ENCODE measurements at places on chromosomes 4 and X.

DNA sequence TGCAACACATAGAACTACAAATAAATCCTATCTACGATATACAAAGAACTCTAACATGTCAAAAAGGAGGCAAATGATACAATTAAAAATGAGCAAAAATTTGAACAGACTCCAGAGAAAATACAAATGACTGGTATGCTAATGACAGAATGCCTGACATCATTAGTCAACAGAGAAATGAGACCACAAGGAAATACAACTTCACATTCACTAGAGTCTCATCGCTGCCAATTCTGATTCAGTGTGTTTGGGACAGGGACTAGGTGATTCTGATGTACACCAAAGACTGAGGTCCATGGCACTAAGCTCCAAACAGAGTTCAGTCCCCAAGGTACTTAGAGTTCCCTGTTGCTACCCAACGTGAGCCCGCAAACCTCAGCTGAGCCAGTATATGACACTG is 23.4 kb downstream of the SLC2A9 start:
- no peak for DNase-seq

DNA sequence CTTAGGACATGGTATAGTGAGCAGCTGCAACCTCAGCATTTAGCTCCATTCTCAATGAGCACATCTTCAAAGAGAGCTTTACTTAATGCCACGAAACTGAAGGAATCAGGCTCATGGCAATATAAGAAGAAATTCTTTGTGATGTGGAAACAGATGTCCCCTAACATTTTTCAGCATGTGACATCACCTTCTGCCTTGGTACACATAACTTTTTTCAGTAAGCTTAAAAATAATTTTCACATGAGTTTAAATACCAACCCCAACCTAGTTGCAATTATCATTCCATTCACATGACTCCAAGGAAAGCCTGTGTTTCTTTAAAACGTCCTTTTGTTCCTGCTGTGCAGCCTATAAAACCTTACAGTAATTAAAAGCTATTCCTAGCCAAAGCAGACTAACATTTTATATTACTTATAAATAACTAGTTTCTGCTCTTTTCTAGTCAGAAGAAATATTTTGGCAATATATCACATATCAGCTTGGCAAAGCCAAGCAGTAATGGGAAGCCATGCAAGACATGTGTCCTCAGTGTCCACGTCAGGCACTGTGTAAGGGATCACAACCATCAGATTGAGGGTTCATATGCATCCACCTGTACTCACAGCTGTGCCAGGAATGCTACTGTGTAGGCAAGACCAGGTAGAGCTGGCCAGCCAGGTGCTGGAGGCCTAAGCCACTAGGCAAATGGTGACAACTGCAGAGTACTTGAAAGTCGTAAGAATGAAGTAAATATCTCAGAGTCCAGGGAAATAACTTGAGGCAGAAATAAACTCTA is 466.6 kb downstream of the INPP4B start:
- no peak for DNase-seq

GRCh38 chr4:26300314-26301307 is 20.2 kb upstream of the RBPJ start:
- no peak for DNase-seq

- no peak for DNase-seq
Observed at GRCh38 chrX:71629467-71629866, 11.2 kb upstream of the CXCR3 start.

- DNase-seq = no peak
Observed at GRCh38 chr4:171461191-171461590, 352.0 kb upstream of the GALNTL6 start.

DNA sequence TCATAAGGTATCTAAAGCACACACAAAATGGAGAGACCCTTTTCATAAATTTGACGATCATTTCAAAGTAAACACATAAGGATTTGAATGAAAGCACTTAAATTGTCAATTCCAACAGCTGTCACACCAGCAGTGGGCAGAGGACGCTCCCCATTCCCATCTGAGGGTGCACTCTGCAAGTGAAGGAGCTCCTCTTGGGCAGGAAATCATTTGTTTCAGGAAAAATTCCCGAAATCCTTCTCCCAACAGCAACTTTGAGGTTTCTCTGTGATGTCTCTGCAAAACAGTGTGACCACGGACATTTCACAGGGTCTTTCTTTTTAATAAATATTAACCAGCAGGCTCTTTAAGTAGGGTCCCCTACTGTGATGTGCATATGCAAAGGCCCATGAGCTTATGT is 111.0 kb downstream of the EPHA5 start:
- no peak for DNase-seq

- no peak for DNase-seq
Observed at GRCh38 chrX:134546187-134546586, 86.2 kb downstream of the HPRT1 start.

GRCh38 chr4:141896687-141897086 is 260.3 kb downstream of the IL15 start:
- DNase-seq = no peak

DNA sequence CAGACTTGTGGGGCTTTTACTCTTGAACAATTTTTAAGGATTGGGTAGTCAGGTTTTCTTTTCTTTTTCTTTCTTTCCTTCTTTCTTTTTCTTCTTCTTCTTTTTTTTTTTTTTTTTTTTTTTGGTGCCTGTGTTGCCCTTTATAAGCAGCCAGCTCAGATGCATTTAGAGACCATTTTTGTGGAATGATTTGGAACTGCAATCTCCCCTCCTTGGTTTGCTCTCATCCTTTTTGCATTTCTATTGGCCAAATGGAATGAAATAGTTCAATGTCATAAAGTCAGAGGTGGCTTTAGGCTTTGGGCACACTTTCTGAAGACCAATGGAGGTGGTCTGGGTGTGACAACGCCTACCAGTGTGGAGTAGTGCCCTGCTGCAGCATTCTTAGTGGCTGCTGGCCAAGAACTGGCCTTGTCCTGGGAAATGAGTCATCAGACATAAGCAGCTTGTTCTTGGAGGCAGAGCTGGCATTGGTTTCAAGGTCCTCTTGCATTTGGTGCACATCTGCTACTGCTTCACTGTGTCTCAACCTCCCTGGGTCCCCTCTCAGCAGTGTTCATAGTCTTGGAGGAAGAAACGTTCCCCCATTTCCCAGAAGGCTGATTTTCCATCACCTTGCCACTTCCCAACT is 84.5 kb downstream of the CT47B1 start:
- no peak for DNase-seq

- DNase-seq = no peak
Observed at GRCh38 chr4:24646798-24647460, 62.6 kb upstream of the DHX15 start.

- no peak for DNase-seq
Observed at GRCh38 chrX:108699368-108699767, 37.0 kb downstream of the IRS4 start.

GRCh38 chr4:185742766-185743165 is 69.2 kb downstream of the SORBS2 start:
- DNase-seq = no peak

DNA sequence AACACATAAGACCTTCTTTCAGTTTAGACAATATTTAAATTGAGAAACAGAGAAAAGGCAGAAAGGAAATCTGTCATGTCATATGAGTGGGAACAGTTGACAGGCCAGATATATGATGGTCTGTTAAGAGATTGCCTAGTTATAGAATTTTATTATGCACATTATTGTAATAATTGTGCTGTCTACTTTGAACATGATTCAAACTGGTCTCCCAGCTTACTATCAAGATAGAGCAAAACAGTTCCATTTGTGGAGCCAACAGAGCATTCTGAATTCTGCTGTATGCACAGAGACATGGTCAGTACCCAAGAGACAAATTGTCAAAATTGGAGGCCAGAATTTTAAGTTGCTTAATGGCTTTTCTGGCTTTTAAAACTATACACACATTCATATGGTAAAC is 139.4 kb downstream of the FBXO8 start:
- DNase-seq = no peak

DNA sequence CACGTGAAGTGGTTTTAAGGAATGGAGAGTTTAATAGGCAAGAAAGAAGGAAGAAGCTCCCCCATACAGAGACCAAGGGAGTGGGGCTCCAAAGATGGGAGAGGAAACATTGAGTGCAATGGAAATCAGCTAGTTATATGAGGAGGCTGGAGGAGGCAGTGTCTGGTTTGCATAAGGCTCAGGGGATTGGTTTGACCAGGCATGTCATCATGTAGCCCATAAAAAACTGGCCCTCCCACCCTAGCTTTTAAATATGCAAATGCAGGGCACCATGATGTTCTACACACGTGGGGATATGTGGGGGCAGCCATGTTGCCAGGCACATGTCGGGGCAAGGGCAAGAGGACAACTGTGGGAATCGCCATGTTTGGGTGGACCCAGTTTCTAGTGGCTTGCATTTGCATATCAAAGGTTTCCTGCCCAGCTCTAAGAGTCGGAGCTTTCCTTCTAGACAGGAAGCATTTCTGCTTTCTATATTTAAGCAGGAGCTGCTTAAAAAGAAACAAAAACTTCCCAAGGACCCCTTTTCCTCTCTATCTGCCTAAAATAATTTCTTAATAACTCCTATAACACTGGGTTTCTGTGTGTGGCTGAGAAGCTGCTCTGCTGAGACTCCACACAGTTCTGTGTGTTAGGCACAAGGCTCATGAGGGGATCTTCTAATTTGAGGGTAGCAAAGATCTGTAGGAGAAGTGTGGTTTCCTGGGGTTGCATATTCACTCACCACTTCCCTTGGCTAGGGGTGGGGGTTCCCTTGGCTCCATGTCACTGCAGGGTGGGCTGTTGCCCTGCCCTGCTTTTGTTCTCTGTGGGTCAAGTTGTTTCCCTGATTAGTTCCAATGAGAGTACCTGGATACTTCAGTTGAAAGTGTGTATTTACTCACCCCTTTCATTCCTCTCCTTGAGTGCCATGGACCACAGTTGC is 113.5 kb downstream of the VSIG4 start:
- peak; percentile 53 for DNase-seq

- no peak for DNase-seq
Observed at GRCh38 chr4:184473499-184474262, 669 bp downstream of the IRF2 start.

GRCh38 chr4:110533590-110533910 is 57.6 kb downstream of the ENPEP start:
- no peak for DNase-seq

DNA sequence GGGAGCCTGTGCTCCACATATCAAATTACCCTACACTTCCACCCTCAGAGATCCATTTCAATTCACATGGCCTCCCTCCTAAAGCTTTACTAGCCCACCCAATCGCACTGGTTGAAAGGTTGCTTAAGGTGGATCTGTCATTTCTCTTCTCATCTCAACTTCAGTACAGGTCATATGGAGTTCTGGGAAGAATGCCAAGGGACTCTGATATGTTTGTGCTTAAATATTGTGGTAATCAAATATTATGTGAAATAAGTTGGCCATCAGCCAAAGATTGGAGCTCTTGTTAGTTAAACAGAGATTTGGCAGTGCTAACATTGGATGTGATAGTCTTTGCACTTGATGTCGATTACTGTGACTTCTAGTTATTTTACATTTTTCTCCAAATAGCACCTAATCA is 20.5 kb downstream of the SEPTIN6 start:
- DNase-seq = no peak

DNA sequence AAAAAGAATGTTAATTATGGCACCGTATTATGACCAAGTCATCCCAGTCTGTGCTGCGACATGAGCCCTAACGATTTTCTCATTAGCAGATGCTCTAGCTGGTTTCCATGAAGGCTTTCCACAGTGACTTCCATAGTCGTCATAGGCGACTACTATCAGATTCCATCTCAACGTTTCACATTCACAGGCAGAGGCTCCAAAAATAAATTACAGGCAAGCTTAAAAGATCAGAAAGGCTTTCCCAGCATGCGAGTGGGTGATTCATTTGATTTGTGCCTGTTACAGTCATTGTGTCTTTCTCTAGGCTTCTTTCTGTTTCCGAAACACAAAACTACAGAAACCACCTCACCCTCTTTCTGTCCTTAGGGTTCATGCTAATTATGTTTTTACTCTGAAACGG is 43.2 kb downstream of the PALLD start:
- no peak for DNase-seq

- DNase-seq = no peak
Observed at GRCh38 chr4:140358281-140358680, 15.2 kb upstream of the SCOC start.

DNA sequence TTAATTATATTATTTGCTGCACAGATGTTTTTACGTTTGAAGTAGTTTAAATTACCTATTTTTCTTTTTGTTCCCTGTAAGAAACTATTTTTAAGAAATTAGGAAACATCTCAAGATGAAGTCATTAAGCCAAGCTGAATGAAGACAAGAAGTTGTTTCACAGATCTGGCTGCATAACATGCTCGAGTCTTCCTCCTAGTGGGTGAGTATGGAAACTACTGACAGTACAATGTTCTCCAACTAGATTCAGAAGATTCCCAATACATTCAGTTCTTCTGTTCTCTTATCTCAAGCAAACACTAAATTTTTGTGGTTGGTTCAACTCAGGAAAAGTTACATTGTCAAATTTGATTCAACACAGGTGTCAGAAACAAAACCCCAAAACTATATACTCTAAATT is 256.8 kb upstream of the VCX start:
- DNase-seq = no peak

GRCh38 chr4:112251019-112251643 is 19.5 kb downstream of the AP1AR start:
- DNase-seq = no peak

- DNase-seq = no peak
Observed at GRCh38 chrX:66045894-66046293, 6.0 kb upstream of the VSIG4 start.

- DNase-seq = no peak
Observed at GRCh38 chr4:162853788-162854187, 312.9 kb downstream of the NAF1 start.

DNA sequence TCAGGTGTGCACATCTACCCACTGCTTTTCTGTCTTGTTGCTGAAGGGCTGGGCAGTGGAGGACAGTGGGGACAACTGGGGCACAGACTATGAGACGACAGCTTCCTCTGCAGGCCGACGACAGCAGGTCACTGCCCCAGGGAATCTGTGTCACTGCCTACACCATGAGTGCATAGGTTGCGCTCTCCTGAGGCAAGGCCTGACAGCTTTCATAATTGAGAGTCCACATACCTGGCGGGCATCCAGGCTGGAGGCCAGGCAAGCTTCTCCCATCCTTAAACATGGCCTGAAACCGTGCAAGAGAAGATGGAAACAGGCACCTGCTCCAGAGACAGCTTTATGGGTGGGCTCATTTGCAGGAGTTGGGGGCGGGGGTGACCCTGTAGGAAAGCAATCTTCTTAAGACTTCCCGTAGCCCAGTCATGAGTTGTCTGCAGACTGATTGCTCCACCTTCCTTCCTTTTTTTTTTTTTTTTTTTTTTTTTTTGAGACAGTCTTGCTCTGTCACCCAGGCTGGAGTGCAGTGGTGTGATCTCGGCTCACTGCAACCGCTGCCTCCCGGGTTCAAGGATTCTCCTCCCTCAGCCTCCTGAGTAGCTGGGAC is 2.9 kb downstream of the ANOS1 start:
- no peak for DNase-seq

DNA sequence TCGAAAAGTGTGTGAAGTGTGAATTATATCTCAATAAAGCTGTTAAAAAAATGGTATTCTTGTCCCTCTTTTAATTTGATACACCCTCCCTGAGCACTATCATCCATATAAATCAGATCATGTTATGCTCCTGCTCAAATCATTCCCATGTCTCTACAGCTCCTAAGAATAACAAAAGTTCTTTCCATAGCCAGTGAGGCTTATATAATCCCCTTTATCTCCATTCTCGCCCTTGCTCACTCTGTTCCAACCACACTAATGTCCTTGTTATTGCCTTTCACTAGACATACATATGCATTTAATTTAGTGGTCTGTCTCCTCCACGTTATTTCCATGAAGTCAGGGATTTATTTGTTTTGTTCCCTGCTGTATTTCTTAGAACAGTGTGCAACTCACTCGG is 10.5 kb downstream of the ZGRF1 start:
- DNase-seq = no peak
